ENCODE measurements at places on chromosomes 5 and 9.

DNA sequence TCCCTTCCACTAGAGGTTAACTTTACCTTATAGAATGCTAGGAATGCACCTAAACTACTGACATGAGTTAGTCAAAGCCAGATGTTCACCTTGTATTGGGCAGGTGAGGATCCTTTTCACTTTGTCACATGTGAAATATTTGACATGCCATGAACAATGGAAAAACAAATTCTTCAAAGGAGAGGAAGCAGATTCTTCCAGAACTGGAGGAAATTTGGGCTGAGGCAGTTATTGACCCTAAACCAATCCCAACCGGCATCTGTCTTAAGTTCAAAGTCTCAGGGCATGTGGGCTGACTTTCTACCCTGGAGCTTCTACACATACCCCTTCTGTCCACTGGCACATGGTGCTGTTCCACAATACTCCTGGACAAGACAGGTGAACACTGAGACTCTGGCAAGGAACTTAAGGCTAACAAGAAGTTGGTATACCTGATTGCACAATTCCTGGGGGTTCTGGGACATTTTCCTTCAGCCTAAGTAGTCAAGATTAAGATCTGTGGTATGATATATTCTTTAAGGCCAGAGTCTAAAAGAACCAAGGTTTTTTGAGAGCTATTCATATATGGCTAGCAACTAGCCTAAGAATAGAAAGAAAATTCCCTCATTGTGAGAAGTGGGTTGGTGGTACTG, 2.6 kb downstream of the VLDLR start:
- no peak for DNase-seq

DNA sequence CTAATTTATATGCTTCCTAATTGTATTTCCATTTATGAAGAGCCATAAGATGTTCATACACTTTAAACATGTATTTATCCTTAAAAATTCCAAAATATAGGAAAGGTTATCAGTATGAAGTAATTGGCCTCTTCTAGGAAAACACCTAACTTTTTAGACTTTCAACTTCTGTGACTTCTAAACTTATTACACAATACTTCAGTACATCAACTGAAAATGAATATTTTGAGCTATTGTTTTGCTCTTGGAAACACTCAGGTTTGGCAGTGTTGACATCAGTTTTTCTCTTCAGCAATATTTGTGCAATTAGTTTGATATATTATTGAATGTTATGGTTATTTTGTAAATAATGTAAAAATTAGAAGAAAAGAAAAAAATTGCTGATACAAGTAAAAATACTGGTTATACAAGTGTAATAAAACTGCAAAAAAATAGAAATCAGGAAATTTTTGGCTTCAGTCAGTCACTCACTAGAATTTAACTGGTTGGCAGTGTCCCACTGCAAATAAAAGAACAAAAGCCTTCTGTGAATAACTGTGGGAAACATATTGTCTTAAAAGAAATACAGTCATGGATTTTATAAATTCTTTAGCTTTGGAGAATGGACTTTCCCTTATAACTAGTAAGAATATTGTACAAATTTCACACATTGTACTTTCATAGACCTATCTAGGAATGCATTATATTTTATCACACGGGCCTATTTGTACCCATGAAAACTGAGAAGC, 635.9 kb downstream of the TLE1 start:
- no peak for DNase-seq

DNA sequence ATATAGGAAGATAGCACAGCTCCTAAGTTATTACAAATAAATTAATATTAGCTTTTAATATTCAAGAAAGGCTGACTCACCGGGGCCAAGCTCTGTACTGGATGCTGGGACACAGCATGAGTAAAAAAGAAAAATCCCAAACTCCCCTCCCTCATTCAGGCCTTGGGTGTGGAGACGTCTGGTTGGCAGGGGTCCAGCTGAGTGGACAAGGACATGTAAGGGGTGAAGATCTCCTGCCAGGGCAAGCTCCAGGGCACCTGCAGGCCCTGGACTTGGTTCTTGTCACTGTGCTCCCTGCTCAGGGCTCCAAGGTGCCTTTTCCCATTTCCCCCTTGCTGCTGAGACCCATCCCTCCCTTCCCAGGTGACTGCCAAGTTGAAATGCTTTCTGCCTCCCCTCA, 388.5 kb downstream of the ENC1 start:
- DNase-seq = no peak

DNA sequence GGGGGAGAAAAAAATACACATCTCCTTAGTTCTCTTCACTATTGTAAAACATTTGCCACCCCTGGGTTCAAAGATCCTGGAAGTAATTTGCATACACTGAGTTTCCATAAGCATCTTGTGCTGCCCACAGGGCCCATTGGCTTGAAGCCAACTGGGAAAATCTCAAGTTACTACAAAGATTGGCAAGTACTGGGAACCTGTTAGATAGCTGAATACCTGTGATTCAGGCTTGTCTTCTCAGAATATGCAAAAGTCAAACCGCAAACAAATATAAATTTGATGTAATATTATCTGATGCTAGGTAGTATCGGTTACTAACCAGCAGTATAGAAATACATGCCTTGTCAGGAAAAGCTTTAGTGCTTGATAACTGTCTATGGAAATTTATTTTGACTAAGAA, 156.9 kb upstream of the FST start:
- no peak for DNase-seq

- DNase-seq = no peak
These were observed 160.5 kb upstream of the MSX2 start for GRCh38 chr5:174563899-174564298.

DNA sequence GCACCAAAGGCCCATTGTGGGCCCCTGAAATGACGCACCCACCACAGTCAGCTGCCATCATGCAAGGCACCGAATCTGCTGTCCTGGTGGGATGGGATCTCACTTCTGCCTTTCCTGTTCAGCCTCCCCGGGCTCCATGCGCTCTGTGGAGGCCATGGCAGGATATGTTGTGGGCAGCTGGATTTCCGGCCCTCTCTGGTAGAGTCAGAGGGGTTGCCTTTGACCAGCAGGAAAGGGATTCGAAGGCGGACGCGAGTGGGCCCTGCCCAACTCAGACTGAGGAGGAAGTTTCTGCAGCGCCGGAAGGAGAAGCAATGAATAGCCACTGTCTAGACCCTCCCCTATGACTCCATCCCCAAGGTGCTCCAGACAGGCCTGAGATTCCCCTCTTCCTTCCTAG, 35.5 kb downstream of the GADD45G start:
- DNase-seq = no peak

GRCh38 chr9:94153905-94154304, 69.6 kb downstream of the PTPDC1 start:
- DNase-seq = no peak

- no peak for DNase-seq
These were observed 11.0 kb downstream of the MPDZ start for GRCh38 chr9:13268469-13268868.

DNA sequence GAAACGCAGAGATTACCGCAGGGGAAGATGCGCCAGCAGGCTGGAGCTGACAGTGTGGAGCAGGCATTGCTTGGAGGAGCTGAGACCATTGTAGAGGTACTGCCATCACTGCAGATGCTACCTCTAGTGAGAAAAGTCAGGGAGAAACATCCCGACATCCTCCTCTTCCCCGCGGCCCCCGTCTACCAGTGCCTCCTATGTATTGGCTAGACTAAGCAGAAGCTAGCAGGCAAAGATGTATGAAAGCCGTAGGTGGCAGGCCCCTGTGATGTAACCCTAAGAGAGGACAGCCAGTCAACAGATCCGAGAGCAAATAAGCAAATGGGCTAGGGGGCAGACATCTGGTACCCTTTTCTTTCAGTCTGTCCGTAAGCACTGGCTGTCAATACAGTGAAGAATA, 115.5 kb upstream of the ACTBL2 start:
- DNase-seq = no peak

DNA sequence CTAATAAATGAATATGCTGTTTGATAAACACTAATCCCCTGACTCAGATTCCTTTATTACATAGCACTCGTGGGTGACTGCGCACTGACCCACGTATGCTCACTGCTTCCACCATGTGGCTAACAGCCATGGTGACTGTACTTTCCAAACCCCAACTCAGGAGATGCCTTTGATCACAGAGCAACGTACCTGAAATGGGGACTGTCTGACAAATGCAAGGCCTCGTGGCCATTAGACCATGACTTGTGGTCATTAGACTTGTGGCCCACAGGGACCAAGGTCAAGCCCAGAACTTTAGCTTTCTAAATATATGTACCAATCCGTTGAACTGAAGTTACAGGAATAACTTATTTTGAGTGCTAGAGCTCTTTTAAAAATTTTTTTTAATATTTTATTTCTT, 46.6 kb downstream of the CYFIP2 start:
- DNase-seq = no peak

GRCh38 chr5:159244163-159244562, 18.9 kb upstream of the UBLCP1 start:
- DNase-seq = no peak

GRCh38 chr9:123562844-123563346, 206.9 kb downstream of the CRB2 start:
- DNase-seq = no peak

DNA sequence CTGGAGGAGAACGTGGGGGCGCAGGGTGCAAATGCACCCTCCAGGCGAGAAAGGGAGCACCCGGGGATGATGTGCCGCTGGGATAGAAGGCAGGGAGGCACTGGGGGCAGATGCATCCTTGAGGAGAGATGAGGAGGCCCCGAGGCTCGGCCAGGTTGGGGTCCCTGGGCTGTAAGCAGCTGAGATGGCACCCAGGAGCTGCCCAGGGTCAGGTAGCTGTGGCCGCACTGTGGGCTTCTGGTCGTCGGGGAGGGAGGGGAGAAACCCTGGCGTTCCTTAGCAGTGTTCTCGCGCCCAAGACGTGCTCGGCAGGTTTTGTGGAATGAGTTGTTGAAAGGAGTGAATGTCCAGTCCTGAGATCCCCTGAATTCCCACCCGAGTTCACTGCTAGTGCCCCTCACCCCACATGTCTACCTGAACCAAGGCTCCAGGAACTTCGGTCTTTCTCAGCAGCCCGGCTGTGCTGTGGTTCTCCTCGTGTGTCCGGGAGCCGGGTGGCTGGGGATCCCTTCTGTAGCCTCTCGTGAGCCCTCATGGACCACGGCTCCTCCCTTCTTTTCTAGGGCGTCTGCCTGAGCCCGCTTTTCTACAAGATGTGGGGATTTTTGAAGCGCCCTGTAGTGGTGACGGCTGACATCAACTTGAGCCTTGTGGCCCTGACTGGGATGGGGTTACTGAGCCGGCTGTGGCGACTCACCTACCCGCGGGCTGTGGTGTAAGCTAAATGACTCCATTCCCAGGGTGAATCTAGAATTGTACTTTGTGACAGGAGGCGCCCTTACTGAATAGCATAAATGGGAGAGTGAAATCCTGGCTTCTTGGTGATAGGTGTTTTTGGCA, 1.1 kb downstream of the POMT1 start:
- DNase-seq = peak; percentile 20

- DNase-seq = no peak
These were observed 75.8 kb downstream of the GTF3C4 start for GRCh38 chr9:132745756-132746709.

DNA sequence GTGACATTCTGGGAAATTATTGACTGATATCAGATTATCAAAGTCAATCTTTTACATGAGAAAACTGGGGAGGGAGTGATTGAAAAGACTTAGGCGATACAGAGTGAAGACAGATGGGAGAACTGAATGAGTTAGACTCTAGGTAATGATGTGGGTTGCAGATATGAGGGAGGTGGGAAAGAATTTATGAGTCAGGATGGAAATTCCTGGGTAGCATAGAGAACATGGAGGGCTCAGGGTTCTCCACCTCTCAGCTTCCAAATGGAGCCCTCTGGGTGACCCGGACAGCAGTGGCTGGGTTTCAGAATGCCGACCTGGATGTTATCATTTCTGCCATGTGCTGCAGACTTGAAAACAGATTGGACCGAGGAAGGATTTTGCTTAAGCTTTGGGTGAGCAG, 75.4 kb upstream of the SHB start:
- DNase-seq = no peak

- no peak for DNase-seq
These were observed 11.3 kb upstream of the GGTA1 start for GRCh38 chr9:121510766-121511550.

DNA sequence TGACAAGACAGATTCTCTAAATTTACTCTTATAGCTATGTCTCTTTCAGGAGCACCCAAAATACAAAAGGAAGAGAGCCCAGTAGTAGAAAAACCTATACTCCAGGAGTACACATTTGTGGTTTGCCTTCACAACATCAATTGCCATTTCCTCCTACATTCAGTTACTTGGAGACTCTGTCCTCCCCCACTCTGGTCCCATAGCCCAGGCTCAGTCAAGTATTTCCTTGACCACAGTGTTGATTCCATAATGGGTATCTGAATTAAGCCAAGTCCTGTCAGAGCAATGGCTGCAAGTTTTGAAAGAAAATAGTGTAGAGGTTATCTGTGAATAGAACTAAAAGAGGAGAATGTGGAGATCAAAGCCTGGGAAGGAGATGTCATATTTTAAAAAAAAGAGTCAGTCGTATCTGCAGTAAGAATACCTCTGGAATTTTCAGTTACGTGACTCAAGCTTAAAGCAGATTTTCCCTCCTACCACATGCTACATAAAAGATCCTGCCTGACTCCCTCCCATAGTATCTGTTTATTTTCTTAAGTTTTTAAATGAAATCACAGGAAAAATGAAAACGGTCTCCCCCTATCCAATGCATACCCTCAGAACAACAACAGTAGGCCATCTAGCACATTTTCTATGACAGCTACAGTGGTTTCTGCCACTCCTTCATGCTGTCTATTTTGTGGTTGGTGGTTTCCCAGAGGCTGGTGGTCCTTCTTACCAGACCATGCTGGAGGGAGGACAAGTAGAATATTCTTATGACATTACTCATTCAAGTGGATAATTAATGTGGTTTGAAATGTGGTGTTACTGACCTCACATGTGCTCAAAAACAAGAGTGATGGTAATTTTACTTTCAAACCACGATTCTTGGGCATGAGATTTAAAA, 249.7 kb upstream of the TMEM161B start:
- DNase-seq = no peak

DNA sequence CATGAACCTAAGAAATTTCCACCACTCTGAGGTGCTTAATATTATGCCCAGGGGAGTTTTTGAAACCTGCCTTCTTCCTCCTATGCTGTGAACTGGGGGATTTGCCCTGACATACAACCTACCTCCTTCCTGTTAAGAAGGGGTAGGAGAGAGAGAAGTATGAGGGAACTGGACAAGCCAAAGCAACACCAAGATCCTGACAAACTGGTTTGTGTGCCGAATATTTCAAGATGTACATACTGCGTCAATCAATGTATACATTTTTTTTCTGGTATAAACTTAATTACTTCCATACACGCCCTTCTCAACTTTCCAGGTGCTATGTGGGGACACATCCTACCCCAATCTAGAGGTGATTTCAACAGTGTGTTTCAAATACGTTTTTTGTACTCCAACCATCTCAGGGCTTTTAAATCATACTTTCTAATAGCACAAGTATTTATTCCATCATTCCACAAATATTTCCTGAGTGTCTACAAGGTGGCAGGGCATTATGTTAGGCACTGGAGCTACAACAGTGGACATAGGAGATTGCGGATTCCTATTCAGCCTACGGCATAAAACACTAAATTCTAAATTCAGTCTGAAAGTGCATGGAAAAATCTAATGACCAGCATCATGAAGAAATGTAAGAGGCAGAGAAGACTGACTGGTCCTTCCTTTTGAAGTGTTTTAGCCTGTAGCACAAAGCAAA, 70.1 kb upstream of the IFNK start:
- DNase-seq = no peak

Data from iPS DF 6.9 (cell line).